ENCODE measurements at places on chromosomes 7 and 10.

GRCh38 chr7:8128449-8129317, 133.3 kb downstream of the ICA1 start:
- DNase-seq: no peak

DNA sequence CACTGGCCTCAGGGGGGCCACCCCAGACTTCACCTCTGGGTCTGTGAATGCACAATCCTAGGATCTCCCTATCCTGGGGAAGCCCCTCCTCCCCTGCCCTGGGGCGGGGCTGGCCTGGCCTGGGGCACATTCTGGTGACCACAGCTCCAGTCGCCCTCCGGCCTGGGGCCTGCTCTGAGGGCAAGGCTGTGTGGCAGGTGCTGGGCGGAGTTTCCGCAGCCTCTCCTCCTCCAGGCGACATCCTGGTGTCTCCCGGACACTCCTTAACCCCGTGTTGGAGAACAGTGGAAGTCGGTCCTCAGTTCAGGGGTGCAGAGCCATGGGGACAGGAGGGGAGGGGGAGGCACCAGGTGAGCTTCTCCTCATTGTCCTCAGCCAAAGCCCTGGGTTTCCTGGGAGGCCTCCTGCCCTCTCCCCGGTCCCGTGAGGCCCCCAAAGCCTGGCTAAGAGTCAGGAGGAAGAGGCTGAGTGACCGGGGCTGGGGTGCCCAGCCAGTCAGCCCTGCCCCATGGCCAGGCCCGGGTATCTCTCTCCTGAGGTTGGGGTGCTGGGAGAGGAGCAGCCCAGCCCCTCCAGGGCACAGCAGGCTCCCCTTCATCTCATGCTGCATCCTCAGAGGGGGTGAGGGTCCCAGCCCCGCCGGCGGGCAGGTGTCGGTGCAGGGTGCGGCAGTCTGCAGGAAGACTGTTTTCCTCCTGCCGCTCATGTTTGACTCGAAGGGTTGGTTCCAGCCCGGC, 22.6 kb downstream of the UNCX start:
- peak; percentile 83 for DNase-seq

GRCh38 chr10:91603931-91604331, 28.9 kb downstream of the PPP1R3C start:
- DNase-seq: no peak

DNA sequence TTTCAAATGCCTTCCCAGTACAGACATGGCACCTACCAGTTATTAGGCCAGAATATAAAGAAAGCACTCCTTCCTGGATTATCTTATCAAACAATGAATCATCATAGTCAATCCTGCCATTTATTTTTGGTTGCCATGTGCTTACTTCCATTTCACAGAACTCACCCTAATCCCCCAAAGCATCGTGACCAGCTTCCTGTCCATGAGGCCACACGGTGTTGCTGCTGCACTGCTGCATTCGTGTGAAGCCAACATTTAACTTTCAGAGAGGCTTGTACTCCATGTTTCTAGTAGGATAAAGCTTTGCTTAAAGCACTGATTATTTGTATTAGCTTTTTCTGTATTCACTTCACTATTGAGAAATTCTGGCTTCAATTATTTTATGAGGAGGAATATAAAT, 14.4 kb downstream of the COL28A1 start:
- DNase-seq: no peak

DNA sequence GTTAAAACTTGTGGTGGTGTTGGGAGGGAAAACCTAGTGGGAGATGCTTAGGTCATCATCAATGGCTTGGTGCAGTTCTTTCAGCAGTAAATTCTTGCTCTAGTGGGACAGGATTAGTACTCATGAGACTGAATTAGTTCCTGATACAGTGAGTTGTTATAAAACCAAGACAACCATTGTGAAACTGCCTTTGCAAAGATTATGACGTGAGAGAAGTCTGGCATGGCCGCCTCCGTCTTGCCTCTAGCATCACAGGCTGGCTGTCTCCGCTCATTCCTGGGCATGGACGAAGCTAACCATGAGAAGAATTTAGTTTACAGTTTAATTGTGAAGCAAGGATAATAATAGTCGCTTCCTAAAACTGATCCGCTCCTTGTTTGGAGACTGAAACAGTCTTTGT, 186.4 kb downstream of the KIF20B start:
- DNase-seq: no peak

- DNase-seq: no peak
Observed at GRCh38 chr7:1908823-1909420, 238.8 kb downstream of the ELFN1 start.

- DNase-seq: no peak
Observed at GRCh38 chr10:75950307-75950706, 518.9 kb downstream of the LRMDA start.

DNA sequence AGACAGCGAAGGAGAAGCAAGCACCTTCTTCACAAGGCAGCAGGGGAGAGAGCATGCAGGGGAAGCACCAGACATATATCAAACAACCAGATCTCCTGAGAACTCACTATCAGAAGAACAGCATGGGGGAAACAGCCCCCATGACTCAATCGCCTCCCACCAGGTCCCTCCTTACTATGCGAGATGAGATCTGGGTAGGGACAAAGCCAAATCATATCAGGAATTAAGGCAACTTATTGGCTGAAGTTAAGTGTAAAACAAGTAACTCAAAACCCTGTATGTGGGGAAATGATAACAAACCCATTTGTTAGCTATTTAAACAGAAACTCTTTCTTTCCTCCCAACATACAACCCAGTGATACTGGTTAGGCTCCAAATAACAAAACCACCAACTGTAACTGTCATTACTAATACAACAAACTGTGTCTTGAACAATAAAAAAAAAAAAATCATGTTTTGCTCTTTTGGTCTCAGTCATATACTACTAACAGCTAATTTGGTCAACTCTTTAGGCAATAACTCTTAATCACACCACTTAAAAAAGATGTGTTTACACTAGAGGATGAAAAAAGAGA, 57.8 kb downstream of the MINDY3 start:
- no peak for DNase-seq

GRCh38 chr10:125991392-125991791, 95.0 kb downstream of the FANK1 start:
- DNase-seq: no peak

Measured in H7 (cell line).